ENCODE measurements at places on chromosomes 4 and X.

GRCh38 chr4:109029987-109030386 lies 267.1 kb upstream of the ETNPPL start:
- DNase-seq: no peak

GRCh38 chrX:153726286-153727122 lies 1.8 kb downstream of the ABCD1 start:
- no peak for DNase-seq

DNA sequence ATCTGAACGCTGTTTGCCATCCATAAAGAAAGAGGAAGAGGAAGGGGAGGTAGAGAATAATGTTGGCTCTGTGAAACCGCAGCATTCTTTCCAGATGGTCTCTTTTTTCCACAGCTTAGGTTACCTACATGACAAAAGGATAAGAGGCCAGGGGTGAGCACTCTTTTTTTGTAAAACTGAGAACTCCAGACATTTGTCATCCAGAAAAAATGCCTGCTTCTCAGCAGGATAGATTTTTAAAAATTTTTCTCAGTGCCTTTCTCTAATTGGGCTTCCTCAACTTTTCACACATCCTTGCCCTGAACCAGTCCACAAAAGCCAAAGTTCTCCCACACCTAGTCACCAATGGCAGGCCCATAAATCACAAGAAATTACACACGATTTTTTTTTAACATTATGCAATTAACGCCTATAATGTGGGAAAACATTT lies 158.1 kb upstream of the TENM3 start:
- no peak for DNase-seq

DNA sequence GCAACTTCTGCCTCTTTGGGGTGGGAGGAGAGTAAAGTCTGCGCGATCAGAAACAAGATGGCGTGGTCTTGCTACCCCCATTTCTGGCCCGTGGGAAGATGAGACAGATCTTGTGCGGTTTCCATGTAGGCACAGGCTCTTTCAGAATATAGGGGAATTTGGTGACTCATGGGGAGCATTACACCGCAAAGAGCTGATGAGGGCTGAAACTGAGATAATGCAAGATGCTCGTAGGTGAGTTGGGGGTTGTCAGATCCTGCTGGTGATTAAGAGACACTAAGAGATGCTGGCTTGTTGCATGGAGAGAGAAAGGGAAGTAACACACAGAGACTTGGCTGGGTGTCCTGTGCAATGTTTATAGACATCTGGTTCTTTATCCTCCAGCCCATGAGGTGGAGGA lies 1.5 kb downstream of the EVC start:
- DNase-seq: no peak

- no peak for DNase-seq
Measured at GRCh38 chrX:48569958-48570357, 4.3 kb upstream of the RBM3 start.
